ENCODE measurements at places on chromosomes 3 and 15. TPM values are rescaled to one million over a fixed set of nuclear protein-coding genes. Genes with fewer than 3 reads are reported as not detected.

DNA sequence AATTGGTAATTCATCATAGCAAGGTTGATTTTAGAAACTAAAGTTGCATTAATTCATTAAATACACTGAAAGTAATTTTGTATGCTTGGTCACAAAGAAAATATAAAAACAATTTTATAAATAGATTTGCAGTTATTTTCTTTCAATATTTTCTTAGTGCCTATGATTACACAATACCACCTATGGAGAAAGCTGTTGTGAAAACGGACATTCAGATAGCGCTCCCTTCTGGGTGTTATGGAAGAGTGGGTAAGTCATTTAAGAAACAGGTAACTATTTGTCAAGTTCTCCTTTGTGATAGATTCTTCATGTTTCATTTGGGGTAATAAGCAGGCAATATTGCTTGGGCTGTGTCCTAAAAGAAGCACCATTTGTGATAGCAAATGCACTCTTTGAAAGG is 3.0 kb downstream of the DUT start:
- DNase-seq, result no peak

DNA sequence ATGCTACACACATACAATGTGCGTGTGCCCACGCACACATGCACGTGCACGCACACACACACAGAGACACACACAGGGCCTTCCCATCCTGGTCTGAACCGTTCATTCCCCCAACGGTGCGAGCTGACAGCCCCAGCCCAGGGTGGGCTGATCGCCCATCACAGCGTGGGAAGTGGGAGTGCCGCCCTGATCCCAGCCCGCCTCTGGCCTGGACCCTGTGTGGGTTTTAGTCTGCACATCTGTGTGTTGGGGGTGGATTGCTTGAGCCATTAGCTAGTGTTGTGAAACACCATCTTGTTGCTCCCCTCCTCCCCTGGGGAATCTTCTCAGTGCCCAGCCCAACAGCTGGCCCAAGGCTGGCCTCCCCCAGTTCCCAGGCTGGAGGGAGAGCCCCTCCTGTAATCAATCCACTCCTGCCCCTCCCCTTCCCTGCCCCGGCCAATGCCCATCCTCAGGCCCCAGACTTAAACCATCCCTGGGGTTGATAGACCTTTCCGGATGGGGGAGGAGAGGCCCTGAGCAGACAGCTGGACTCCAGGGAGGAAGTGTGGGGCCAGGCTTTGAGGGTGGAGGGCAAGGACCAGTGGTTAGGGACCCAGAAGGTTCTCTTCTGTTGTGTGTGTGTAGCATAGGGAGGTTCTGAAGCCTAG is 8.3 kb downstream of the SEMA3G start:
- no peak for DNase-seq

Gene PLA2G4F
- 0.25 TPM for total RNA-seq

DNA sequence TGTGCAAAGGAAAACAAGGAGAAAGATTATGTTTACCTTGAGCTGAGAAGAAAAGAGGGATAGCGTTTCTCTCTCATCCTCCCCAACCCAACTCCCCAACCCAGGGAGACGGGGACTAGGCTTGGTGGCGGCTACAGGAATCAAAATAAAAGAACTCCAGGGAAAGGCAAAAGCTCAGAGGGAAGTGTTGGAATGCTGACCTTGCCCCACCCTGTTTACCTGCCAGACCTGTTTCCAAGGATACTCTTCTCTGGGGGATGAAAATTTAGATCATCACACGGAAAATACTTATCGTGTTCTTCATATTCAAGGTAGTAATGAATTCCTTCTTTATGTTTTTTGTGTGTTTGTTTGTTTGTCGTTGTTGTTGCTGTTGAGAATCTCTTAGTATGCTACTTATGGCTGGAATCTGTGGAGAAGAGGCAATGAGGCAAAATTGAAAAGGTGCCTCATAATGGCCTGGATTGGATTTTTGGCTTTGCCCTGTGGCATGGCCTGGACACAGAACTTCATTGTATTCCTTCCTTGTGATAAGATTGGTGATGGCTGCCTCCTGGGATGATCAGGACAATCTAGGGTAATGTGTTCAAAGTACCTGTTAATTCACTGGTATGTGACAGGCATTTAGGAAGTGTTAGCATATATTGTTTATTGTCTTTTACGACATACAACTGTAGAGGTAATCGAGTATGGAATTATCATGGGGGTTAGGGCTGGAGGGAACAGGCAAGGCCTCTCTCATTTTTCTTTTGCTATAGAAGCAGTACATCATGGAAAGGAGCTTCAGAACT is 11.1 kb upstream of the TPRG1 start:
- no peak for DNase-seq

Gene CNTN6
- not detected for total RNA-seq

Gene CORO2B
- 0.35 TPM for total RNA-seq

- DNase-seq, result no peak
Observed at GRCh38 chr3:37736624-37737023, 125.1 kb upstream of the CTDSPL start.

DNA sequence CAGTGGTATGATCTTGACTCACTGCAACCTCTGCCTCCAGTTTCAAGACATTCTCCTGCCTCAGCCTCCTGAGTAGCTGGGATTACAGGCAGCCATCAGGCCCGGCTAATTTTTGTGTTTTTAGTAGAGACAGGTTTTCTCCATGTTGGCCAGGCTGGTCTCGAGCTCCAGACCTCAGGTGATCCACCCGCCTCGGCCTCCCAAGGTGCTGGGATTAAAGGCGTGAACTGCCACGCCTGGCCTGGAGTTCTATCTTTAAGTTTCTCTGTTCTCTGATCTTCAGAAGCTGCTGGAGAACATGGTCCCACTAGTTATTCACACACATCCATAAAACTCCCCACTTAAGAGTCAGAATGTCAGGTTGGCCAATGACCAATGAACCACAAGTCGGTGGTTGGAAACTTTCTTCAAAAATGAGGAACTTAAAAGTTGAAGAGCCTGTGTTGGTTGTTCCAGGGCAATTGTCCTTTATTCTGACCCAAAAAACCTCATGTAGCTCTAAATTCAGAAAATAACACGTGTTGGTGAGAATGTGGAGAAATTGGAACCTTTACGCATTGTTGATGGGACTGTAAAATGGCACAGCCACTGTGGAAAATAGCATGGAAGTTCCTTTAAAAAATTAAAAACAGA is 55.9 kb upstream of the PIK3CB start:
- no peak for DNase-seq

DNA sequence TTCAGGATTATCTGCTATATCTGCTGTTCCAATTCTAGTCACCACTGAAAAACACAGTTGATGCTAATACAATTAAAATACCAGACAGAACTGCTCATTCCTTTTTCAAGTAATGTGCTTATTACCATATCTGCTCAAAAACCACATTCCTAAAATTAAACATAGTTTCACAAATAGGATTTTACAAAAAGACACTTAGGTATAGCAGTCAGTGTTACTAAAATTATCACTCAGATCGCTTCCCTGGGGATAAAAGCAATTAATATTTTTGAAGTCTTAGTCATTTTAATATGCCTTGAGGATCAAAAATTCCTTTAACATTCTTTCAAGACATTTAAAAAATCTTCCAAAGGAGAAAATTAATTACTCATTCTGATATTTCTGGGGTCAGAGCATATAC is 71.5 kb downstream of the RAD18 start:
- no peak for DNase-seq

- DNase-seq, result no peak
Observed at GRCh38 chr3:133016838-133017309, 21.3 kb upstream of the TMEM108 start.

GRCh38 chr3:106438887-106439286 is 570.1 kb upstream of the CBLB start:
- no peak for DNase-seq

DNA sequence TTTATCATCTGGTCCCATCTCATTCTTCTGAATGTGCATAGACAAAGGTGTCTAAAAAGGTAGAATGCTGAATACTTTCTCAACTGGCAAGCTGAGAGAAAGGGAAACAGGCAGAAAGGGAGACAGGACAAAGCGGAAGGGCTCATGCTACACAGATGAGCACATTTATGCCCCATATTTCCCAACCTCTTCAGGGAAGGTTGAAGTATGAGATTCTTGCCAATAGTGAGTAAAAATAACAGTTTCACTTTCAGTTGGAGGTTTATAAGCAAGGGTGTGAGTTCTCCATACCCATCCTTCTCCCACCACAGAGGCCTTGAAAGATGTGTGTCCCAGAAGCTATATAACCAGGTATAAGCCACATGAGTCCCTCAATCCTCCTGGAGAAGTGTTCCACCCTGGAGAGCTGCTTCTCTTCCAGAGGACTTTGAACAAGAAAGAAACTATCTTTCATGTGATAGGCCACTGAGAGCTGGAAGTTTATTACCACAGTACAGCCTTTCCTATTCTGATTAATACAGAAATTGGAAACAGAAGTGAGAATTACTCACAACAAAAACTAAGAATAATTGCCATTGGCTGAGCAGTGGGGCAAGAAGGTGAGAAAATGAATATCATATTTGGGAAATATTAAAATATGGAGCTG is 709.4 kb upstream of the NR2F2 start:
- no peak for DNase-seq

DNA sequence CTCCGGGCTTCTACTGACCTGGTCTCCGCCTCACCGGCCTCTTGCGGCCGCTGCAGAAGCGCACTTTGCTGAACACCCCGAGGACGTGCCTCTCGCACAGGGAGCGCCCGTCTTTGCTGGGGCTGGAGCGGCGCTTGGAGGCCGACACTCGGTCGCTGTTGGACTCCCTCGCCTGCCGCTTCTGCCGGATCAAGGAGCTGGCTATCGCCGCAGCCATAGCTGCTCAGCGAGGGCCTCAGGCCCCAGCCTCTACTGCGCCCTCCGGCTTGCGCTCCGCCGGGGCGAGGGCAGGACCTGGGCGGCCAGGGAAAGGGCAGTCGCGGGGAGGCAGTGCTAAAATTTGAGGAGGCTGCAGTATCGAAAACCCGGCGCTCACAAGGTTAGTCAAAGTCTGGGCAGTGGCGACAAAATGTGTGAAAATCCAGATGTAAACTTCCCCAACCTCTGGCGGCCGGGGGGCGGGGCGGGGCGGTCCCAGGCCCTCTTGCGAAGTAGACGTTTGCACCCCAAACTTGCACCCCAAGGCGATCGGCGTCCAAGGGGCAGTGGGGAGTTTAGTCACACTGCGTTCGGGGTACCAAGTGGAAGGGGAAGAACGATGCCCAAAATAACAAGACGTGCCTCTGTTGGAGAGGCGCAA is 319.2 kb downstream of the FGF12 start:
- DNase-seq, result no peak

DNA sequence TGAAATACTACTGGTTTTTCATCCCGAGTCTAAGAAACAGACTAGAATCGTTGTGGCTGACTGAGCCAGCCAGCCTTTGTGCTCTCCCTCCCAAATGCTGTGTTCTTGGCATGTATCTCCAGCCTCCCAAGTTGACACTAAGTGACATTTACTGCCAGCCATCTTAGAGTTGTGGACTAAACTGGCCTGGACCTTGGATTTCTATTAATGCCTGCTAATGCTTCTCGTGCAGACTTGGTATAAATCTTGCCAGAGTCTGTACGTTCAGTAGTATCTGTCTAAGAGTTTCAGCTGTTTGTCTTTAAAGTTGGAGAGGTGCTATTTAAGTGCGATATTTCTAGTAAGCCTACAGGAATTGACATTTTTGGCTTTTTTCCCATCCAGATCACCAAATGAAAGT is 166.6 kb upstream of the BHLHE40 start:
- no peak for DNase-seq

DNA sequence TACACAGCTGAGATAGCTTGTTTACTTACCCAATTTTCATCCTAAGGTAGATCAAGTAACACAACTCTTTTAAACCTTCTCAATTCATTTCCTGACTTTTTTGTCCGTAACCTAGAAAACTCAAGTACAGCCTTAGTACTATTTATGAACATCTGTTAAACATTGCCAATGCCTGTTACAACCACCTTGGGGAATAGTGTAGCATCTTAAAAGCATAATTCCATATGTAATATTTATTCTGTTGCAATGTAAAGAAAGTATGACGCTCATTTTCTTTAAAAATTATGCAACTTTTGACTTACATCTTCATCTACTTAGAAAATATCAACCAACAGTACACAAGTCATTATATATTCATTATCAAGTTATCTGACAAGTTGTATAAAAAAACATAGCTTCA is 54.6 kb downstream of the SUCLG2 start:
- no peak for DNase-seq

- no peak for DNase-seq
Observed at GRCh38 chr15:68365140-68365745, 66.7 kb downstream of the ITGA11 start.

DNA sequence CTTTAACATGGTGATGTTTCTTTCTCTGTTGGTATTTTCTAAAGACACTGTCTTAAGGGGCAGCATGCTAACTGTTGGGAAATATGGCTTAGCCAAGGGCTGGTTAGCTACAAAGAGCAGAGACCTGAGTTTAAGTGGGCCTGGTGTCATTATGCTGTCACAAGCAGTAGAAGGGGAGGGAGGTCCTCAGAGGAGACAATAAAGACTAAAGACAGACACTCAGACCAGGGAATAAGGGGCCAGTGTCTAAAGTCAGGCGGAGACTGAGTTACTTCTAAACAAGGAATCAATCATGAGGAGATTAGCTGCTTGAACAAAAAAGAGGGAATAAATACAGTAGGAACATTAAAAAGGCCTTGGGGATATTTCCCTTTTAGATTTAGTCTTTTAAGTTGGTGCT is 142.7 kb upstream of the DPPA4 start:
- DNase-seq, result no peak

GRCh38 chr15:84033793-84034553 is 201.6 kb upstream of the GOLGA6L4 start:
- no peak for DNase-seq

GRCh38 chr15:96924570-96924969 is 594.1 kb downstream of the NR2F2 start:
- no peak for DNase-seq

Gene ACP3
- total RNA-seq, result not detected

Gene ACTC1
- not detected for total RNA-seq

Gene C3orf33
- total RNA-seq, result 0.70 TPM

Gene TRIM42
- total RNA-seq, result not detected

DNA sequence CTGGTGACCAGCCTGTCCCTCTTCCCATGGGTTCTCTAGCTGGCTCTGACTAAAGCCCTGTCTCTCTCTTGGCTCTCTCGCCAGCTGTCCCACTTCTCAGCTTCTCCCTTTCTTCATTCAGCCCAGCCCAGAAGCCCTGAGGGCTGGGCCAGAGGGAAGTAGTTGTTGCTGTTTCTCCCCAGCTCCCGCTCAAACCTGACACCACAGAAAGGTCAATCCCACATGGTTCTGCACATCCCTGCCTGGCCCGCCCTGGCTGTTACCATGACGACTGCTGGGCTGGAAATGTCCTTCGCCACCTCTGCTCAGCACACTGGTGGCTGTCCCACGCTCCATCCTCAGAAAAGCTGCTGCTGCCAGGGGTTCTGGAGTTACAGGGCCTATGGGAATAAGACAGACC is 25.9 kb downstream of the CCDC32 start:
- DNase-seq, result no peak

Gene TRPM1
- total RNA-seq, result 0.10 TPM

Gene MST1
- total RNA-seq, result 838 TPM

DNA sequence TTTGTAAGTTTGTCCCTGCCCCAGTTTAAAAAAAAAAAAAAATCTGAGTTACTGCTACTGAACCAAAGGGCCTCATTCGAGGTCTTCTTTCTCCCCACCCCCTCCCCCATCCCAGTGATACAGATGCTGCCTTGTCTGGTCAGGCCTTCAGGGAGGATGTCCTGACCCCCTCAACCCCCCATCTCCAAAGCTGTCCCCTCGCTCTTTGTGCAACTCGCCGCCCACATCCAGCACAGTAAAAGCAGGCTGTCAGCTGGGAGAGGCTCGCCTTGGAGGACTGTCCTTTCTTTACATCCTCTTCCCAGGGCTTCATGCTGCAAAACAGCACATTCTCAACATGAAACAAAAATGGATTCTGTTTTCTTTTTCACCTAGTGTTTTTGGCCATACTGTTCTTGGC is 133.4 kb downstream of the VGLL4 start:
- DNase-seq, result no peak

Gene ROPN1B
- total RNA-seq, result 0.60 TPM

All from left lobe of liver (tissue), 2 donors.